GM13977 (cell line): ENCODE measurements at places on chromosomes 1 and 21.

DNA sequence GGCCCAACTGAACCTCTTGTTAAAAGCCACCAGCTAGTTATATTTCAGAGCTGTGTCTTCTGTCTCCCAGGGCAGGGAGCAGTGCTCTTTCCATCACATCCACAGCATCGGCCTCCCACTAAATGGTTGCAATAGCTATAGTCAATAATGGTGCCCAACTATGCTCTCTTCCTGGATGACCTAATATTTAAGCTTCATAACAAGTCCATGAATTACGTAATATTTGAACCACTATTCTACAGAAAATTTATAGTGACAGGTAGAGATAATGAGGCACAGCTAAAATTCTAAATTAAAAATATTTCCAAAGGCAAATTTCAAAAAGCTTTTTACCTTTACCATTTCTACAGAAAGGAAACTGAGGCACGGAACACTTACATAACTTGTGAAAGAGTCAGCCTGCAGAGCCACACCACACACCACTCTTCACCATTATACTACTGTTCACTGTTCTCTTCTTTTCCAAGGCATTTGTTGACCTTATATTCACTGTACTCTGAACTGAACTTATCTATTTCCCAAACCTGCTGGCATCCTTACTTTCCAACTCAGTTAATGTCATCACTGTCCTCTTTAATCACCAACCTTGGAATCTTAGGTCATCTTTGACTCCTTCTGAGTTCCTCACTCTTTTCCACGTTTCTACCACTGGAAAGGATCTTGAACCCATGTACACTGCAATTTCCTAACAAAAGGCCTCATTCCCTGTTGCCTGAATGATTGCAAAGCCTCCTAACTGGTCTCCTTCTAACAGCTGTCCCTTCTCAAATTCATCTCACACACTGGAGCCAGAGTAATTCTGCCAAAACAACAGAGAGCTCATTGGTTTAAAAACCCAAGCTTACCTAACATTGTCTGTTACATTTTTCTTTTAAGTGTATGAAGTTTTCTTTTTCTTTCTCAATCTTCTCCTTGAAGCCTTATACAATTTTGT, 85.5 kb downstream of the DDAH1 start:
- DNase-seq, result no peak

DNA sequence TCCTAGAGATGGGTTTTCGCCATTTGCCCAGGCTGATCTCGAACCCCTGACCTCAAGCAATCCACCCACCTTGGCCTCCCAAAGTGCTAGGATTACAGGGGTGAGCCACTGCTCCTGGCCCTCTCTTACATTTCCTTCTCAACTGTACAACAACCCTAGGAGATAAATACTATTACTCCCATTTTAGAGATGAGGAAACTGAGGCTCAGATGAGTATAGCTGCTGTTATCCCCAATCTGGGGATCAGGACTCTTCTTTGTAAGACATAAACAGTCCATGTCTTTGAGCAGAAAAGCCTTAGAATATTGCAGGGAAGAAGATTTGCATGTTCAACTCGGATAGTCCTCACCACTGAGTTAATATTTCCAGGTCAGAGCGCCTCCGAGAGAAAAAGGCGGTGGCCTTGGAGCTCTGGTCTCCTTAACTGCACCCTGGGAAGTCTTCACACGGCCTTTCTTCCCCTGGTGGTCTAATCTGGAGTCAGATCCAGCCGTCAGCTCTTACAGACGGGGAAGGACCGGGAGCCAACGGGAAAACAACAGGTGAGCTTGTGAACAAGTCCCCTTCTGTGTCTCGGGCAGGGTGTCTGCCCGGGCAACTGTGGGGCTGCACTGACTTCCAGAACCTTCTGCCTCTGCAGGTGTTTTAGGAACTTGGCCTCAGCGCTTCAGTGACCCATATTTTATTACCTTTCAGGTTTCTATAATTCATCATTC, 5.9 kb upstream of the OLIG1 start:
- DNase-seq, result no peak

- DNase-seq, result no peak
These were observed 27.2 kb upstream of the CAPZB start for GRCh38 chr1:19512545-19512944.

GRCh38 chr1:4319496-4319895, 334.9 kb upstream of the AJAP1 start:
- DNase-seq, result no peak

DNA sequence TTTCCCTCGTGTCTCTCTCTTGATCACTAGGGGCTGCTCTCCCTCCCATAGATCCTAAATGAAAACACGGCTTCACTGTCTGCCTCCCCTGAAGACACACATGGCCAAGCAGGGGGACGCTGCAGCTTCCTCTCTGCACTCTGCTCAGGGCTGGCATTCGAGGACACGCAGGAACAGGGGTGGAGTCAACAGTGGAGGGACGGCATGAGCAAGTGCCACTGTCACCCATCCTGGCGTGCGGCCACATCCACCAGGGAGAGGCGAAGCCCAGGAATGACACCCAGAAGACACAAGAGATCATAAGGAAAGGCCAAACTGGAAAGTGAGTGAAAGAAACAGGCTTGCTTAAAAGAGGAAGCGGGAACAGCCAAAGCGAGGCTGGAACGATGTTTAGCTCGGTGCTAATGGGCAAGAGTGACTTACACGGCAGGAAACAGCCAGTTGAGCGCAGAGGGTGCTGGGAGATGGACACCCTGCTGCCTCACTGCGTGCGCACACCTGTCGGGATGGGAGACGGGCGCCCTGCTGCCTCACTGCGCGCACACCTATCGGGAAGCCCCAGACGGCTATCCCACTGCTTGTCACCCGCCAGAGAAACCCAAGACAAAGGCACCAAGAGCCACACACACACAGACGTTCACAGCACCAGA, 13.6 kb upstream of the C1QTNF12 start:
- no peak for DNase-seq

- peak; percentile 71 for DNase-seq
These were observed at the start of gene RASAL2 for GRCh38 chr1:178093951-178094738. TSS of gene RASAL2 (plus strand) at chr1:178094104. CDS start at chr1:178094493, 389 bp downstream.

DNA sequence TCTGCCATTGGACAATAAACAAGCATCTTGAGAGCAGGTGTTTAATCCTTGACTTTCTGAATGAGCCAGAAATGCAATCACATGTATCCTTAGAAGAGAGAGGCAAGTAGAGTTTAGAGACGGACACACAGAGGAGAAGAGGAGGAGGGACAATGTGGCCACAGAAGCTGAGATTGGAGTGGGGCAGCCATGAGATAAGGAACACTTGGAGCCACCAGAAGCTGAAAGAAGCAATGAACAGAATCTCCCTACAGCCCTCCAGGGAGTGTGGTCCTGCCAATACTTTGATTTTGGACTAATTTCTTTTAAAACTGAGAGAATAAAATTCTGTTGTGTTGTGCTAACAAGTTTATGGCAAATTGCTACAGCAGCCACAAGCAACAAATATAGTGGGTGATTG, 141.0 kb downstream of the ATP6V1G3 start:
- no peak for DNase-seq

- peak; percentile 52 for DNase-seq
These were observed 23.2 kb downstream of the CD1D start for GRCh38 chr1:158203693-158204457.

- DNase-seq, result no peak
These were observed 102.3 kb downstream of the CDC42BPA start for GRCh38 chr1:227215863-227216510.

DNA sequence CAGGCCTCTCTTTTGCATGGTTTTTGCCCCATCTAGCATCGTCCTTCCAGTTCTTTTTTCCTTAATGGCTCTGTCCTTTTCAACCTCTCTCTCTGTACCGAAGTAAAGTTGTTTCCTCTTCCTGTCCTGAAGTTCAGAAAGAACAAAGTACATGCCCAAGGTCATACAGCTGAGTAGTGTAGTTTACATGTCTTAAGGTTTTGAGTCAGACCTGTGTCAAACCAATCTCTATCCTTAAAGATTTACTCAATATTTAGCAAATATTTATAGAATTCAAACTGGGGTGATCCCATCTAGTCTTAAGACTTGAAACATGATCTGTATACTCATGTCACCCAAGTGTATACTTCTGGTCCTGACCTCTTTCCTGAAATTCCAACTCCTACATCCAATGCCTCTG, 118.7 kb upstream of the SGIP1 start:
- no peak for DNase-seq
